ENCODE measurements at places on chromosomes 4 and X.

DNA sequence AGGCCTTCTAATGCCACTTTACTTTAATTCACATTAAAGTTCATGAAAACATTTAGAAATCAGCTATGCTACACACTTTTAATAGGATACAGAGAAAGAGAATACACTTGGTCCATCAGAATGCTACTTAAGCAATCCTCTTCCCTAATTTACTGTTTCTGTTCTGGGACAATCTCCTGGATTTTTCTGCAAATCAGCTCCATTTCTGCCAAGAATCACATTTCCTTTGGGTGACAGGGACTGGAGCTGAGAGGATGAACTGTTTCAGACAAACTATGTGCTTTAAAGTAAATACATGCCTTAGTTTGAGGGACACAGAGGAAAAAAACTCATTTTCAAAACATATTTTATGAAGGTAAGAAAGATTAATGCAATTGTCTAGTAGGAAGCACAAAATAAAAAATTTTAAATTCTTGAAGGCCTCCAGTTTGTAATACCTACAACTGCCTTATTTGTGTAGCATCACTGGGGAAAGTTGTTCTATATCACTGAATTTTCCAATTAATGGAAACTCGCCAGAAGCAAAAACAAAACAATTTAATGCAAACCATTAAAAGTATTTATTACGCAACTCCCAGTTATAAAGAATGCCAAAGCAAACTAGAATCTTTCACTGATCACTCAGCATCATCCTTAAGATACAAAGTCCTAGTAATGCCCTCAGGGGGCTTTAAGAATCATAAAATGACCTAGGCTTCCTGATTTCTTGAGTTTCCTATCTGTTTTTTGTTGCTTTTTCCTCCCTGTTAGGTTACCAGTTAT lies 36.3 kb downstream of the BCLAF3 start:
- DNase-seq: no peak

GRCh38 chrX:67545036-67545821 lies 1.4 kb downstream of the AR start:
- DNase-seq: no peak

GRCh38 chr4:137651128-137651527 lies 118.8 kb upstream of the PCDH18 start:
- no peak for DNase-seq

- DNase-seq: no peak
Observed at GRCh38 chrX:621705-622503, 8.7 kb upstream of the SHOX start.

GRCh38 chr4:81282131-81282530 lies 67.1 kb upstream of the PRKG2 start:
- DNase-seq: no peak

- no peak for DNase-seq
Observed at GRCh38 chr4:100989401-100989800, 357.9 kb downstream of the PPP3CA start.

DNA sequence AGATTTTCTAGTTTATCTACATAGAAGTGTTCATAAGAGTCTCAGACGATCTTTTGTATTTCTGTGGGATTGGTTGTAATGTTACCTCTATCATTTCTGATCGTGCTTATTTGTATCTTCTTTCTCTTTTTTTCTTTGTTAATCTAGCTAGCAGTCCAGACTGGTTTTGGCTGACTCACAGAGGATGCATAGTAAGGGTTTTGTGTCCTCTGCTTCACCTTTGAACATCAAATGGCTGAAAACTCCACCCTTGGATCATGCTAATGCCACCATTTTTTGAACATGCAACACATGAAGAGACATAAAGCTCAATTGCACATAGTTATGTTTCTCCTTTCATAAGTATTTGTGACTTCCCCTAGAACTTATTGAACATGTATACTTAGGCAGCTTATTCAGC lies 22.8 kb downstream of the TMPRSS11A start:
- DNase-seq: no peak

All from stimulated activated CD4-positive, alpha-beta T cell treated with anti-CD3 and anti-CD28 coated beads, Interleukin-12 subunit alpha, Interleukin-12 subunit beta, amount 100 ng/mL, for 48 hours (primary cell).